Activated CD4-positive, alpha-beta T cell treated with anti-CD3 and anti-CD28 coated beads, Interleukin-2, amount 10 ng/mL, durations not matched to agents 24 days and 14 days (primary cell): ENCODE measurements at places on chromosomes 12 and 14. TPM values are rescaled to one million over a fixed set of nuclear protein-coding genes. Genes with fewer than 3 reads are reported as not detected.

The SYNE3 gene
- 45.2 and 46.3 TPM in 2 replicates for total RNA-seq

- H3K4me3 ChIP-seq: no peak overlapping the region
- H3K27me3 ChIP-seq: no peaks in the 10 kb centered on the region
- no peak overlapping the region for H3K27ac ChIP-seq
- H3K36me3 ChIP-seq: no peaks in the 10 kb centered on the region
- H3K4me1 ChIP-seq: no peaks in the 10 kb centered on the region
- no peak for DNase-seq
Observed at GRCh38 chr12:86414201-86414600, 158.0 kb upstream of the MGAT4C start.

GRCh38 chr12:132030367-132031038 lies 80.8 kb downstream of the EP400 start:
- H3K4me3 ChIP-seq: no peak overlapping the region
- no peaks in the 10 kb centered on the region for H3K4me1 ChIP-seq
- DNase-seq: no peak
- H3K27me3 ChIP-seq: no peaks in the 10 kb centered on the region
- H3K27ac ChIP-seq: no peak overlapping the region
- peaks cover 60% of the 10 kb centered on the region for H3K36me3 ChIP-seq

The CEBPE gene
- total RNA-seq: 0.35 TPM in 1 of 2 replicates, not detected in the other

- no peak overlapping the region for H3K27ac ChIP-seq
- H3K27me3 ChIP-seq: no peaks in the 10 kb centered on the region
- DNase-seq: no peak
- H3K4me3 ChIP-seq: no peak overlapping the region
- peaks cover 17% of the 10 kb centered on the region for H3K4me1 ChIP-seq
Observed at GRCh38 chr12:7101694-7102131, 7.3 kb downstream of the C1RL start.

DNA sequence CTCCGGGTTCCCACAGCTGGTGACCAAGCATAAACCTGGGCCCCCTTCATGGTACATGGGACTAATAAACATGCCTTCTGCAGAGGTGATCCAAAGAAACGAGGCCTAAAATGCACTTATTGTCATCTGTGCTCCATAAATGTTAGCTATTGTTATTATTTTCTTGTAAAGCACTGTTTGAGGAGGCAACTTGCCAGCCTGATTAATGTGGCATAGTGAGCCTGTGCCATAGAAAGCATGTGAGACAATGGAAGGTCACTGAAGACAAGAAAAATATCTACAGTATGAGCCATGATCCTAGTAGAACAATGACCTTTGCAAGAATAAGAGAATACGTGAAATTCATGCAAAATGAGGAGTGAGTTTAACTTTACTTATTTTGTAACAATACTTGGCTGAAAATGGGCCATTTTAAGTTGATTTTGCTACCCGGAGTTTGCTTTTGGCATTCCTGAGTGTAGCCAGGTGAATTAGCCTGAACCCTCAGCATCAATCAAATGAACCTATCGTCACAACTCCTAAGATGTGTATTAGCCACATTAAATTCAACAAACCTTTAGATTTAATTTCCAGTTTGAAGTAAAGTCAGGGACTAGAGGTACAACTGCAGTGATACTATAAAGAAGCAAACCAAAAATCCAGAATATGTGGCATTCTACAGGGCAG lies 52.2 kb downstream of the CPM start:
- peaks cover 36% of the 10 kb centered on the region for H3K36me3 ChIP-seq
- H3K4me3 ChIP-seq: no peak overlapping the region
- no peak for DNase-seq
- H3K27ac ChIP-seq: no peak overlapping the region

DNA sequence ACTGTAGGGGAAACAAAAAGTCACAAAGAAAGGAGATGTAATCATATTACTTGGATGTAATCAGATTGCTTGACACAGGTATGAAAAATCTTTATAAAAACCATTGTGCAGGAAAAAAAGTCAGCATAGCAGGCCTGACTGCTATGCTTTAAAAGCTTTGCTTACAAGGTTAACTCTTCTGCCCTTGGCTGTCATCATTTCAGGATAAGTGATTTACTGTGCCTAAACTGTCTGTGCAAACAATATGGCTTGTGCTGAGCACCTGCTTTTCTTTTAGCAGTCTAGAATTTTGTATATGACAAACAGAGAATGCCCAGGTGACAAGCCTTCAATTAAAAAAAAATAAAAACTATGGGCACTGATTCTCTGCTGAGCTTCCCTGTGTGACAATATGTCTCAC lies 63.8 kb upstream of the PLEKHG7 start:
- no peak for DNase-seq
- no peaks in the 10 kb centered on the region for H3K4me1 ChIP-seq
- no peak overlapping the region for H3K4me3 ChIP-seq
- no peak overlapping the region for H3K27ac ChIP-seq
- H3K36me3 ChIP-seq: no peaks in the 10 kb centered on the region

DNA sequence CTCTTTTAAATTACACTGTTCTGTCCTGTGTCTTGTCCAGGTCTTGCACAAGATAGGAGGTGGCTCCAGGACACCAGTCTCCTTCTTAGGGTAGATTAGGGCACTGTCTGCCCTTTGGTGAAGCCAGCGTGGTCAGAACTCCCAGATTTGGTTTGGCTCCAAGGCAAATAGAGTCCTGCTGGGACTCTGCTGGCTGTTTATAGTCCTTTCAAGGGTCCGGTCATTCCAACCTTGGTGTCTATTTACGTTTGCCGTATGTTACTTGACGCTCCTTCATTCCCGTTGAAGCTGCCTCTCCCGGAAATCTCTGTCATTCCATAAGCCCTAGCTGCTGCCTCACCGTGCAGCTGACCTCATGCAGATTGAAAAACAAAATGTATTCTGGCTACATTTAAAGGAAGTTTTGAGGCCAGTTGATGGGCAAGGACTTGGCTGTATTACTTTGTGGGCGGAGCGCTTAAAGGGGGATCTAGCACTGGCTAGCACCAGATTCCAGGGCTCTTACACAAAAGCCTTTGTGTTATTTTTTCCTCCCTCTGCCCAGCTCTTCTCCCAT lies 180.6 kb downstream of the AKAP6 start:
- H3K27me3 ChIP-seq: no peaks in the 10 kb centered on the region
- no peak overlapping the region for H3K4me3 ChIP-seq
- DNase-seq: no peak
- H3K36me3 ChIP-seq: no peaks in the 10 kb centered on the region

DNA sequence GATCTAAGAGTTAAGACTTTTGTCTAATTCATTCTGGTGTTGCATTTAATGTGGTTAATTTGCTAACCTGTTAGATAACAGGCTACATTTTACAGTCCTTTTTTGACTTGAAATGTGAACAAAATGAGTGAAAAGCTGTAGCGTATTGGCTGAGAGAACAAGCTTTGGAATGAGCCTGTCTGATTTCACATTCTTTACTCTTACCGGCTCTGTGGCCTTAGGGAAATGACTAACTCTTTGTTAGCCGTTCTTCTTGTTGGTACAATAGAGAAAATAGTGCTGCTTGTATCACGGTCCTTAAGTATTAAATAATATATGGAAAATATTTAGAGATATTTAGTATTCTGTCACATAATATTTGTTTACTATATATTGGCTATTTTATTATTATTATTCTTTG lies 1.9 kb downstream of the MNAT1 start:
- no peak overlapping the region for H3K27ac ChIP-seq
- DNase-seq: no peak
- peaks cover 16% of the 10 kb centered on the region for H3K4me1 ChIP-seq
- H3K4me3 ChIP-seq: no peak overlapping the region
- peaks cover 20% of the 10 kb centered on the region for H3K27me3 ChIP-seq

- no peak overlapping the region for H3K27ac ChIP-seq
- peaks cover 17% of the 10 kb centered on the region for H3K4me1 ChIP-seq
- H3K27me3 ChIP-seq: no peaks in the 10 kb centered on the region
- no peak overlapping the region for H3K4me3 ChIP-seq
Observed at GRCh38 chr12:111573476-111573875, 25.6 kb downstream of the ATXN2 start.

The RALGAPA1 gene
- 33.5 and 35.1 TPM in 2 replicates for total RNA-seq

The APOLD1 gene
- total RNA-seq: 4.1 and 5.2 TPM in 2 replicates

DNA sequence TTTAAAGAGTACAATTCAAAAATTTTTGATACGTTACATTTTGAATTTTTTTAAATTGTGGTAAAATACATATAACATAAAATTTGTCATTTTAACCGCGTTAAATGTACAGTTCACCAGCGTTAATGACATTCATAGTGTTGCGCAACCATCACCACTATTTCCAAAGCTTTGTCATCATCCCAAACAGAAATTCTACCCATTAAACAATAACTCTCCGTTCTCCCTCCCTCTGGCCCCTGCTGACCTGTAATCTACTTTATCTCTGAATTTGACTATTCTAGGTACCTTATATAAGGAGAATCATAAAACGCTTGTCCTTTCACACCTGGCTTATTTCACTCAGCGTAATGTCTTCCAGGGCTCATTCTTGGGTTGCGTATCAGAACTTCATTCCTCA lies 69.1 kb upstream of the DYNC1H1 start:
- H3K4me1 ChIP-seq: no peaks in the 10 kb centered on the region
- no peak overlapping the region for H3K27ac ChIP-seq
- H3K4me3 ChIP-seq: no peak overlapping the region
- H3K27me3 ChIP-seq: no peaks in the 10 kb centered on the region

- H3K27me3 ChIP-seq: no peaks in the 10 kb centered on the region
- H3K36me3 ChIP-seq: no peaks in the 10 kb centered on the region
- H3K27ac ChIP-seq: peak overlapping the region; percentile 75
- peak; percentile 82 for DNase-seq
- peak overlapping the region; percentile 84 for H3K4me3 ChIP-seq
Observed at GRCh38 chr14:22112004-22112403, 438.4 kb upstream of the OR4E1 start.

The TTC5 gene
- total RNA-seq: 36.2 and 39.7 TPM in 2 replicates

The CLEC1B gene
- not detected in 2 replicates for total RNA-seq

The ZBTB25 gene
- 21.8 and 22.2 TPM in 2 replicates for total RNA-seq

- H3K4me1 ChIP-seq: peaks cover 7% of the 10 kb centered on the region
- H3K27me3 ChIP-seq: peaks cover 10% of the 10 kb centered on the region
- no peak for DNase-seq
- no peak overlapping the region for H3K4me3 ChIP-seq
- H3K36me3 ChIP-seq: no peaks in the 10 kb centered on the region
Observed at GRCh38 chr12:4089121-4089606, 184.4 kb upstream of the CCND2 start.

DNA sequence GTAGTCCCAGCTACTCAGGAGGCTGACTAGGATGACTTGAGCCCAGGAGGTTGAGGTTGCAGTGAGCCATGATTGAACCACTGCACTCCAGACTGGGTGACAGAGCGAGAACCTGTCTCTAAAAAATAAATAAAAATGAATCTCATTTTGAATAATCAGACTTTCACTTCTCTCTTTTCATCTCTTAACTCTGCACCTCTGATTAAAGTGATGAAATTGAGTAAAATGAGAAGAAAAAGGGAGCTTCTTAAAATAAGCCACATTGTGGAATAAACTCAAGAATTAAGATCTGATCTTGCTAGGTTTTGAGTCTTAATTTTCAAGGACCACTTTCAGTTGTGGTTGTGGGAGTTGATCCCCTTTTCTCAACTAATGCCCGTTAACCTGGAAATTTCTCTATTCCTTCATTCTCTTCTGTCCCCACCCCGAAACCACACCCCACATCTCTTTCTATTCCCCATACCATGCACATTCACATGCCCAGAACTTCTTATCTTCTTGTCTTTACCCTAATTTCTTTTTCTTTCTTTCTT lies 70.9 kb upstream of the ETV6 start:
- H3K4me1 ChIP-seq: peaks cover 22% of the 10 kb centered on the region
- peak overlapping the region; percentile 75 for H3K27ac ChIP-seq
- no peak for DNase-seq
- peaks cover 2% of the 10 kb centered on the region for H3K27me3 ChIP-seq
- H3K36me3 ChIP-seq: no peaks in the 10 kb centered on the region
- H3K4me3 ChIP-seq: no peak overlapping the region
